ENCODE measurements at places on chromosomes 1 and 21. TPM values are rescaled to one million over a fixed set of nuclear protein-coding genes. Genes with fewer than 3 reads are reported as not detected.

DNA sequence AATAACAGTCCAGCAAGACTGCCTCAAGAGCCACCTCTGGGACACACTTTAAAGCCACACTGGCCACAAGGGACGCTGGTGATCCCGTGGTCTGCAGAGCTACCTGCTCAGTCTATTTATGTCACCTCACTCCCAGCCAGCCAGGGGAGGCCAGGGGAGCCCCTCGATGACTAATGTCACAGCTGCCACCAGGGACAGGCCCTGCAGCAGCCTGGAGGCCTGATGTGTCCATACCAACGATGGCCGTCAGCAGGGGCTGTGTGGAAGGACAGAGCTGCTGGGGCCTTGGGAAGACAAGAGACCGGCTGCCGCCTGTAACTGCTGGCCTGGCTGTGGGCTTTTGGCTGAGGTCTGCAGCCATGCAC lies 71.0 kb downstream of the SIK1 start:
- H3K27ac ChIP-seq: no peak overlapping the region
- DNase-seq: no peak
- no peaks in the 10 kb centered on the region for H3K27me3 ChIP-seq
- no peaks in the 10 kb centered on the region for H3K4me1 ChIP-seq
- H3K4me3 ChIP-seq: no peak overlapping the region

- H3K27me3 ChIP-seq: no peaks in the 10 kb centered on the region
- no peak overlapping the region for H3K4me3 ChIP-seq
- DNase-seq: no peak
- H3K36me3 ChIP-seq: no peaks in the 10 kb centered on the region
- no peaks in the 10 kb centered on the region for H3K4me1 ChIP-seq
- no peak overlapping the region for H3K27ac ChIP-seq
Measured at GRCh38 chr1:59900640-59901039, 25.9 kb downstream of the CYP2J2 start.

DNA sequence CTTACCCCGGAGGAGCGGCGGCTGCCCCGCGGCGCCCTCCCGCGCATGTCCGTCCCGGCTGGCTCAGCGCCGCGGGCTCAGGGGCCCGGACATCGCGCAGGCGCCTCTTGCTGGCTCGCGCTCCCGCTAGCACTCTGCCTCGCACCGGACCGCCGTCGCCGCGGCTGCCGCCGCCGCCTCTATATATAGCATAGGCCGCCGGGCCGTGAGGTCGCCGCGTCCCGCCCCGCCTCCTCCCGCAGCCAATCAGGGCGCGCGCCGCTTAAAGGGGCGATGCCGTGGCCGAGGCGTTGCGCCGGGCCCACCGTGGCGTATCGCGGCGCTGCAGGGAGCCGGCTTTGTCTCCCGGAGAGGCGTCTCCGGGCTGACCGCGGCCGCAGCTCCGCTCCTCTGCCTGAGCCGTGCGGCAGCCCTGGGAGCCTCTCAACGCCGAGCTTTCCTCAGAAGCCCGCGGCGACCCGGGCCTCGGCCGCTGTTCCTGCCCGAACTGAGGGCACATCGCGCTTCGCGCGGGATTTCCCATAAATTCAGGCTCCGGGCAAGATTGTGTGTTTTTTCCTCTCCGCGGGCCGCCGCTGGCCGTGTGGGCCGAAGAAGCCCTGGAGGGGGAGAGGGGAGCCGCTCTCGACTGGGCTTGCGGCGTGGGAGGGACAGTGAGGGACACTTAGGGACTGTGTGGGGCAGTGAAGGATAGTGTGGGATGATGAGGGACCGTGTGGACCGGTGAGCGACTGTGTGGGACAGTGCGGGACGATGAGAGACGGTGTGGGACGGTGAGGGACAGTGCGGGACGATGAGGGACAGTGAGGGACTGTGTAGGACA lies at the start of gene ERRFI1:
TSS of gene ERRFI1 (minus strand) at position 157 of the 823 bp plus-strand sequence. CDS start 10,690 bp downstream, outside the sequence.
- peak; percentile 93 for DNase-seq
- H3K4me1 ChIP-seq: peaks cover 17% of the 10 kb centered on the region
- H3K27ac ChIP-seq: peak within 1 kb of the TSS; percentile 88

DNA sequence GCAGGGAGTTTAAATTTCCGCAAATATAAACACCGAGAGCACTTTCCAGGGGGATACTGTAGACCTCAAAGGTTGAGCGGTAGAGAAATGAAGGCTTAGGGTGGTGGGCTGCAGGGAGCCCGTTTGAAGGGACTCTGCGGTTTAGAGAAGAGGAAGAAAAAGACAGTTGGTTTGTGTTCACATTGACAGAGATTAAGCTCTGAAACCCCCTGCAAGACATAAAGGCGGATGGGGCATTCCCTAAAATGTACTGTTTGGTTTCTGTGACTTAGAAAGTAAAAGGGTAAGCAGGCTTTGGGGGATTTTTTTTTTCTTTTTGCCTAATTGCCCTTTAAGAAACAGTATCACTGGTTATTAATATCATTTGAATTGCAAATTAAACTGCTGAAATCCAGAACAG lies 1.3 kb downstream of the KAZN start:
- peaks cover 93% of the 10 kb centered on the region for H3K27me3 ChIP-seq
- H3K27ac ChIP-seq: no peak overlapping the region
- no peak for DNase-seq
- peaks cover 7% of the 10 kb centered on the region for H3K4me1 ChIP-seq
- H3K36me3 ChIP-seq: no peaks in the 10 kb centered on the region

GRCh38 chr1:111223126-111223685 lies 4.3 kb upstream of the CHI3L2 start:
- DNase-seq: no peak
- H3K27ac ChIP-seq: no peak overlapping the region
- H3K27me3 ChIP-seq: no peaks in the 10 kb centered on the region
- H3K36me3 ChIP-seq: no peaks in the 10 kb centered on the region

- H3K27me3 ChIP-seq: no peaks in the 10 kb centered on the region
- no peak for DNase-seq
- no peaks in the 10 kb centered on the region for H3K36me3 ChIP-seq
- H3K4me1 ChIP-seq: no peaks in the 10 kb centered on the region
Measured at GRCh38 chr1:76501586-76502219, 365.6 kb upstream of the ST6GALNAC5 start.

The KLHL20 gene
- 28.5 TPM for polyA plus RNA-seq

- no peak for DNase-seq
- no peaks in the 10 kb centered on the region for H3K27me3 ChIP-seq
- H3K4me1 ChIP-seq: no peaks in the 10 kb centered on the region
- no peak overlapping the region for H3K4me3 ChIP-seq
- no peaks in the 10 kb centered on the region for H3K36me3 ChIP-seq
Measured at GRCh38 chr1:49356594-49356993, 579.9 kb upstream of the BEND5 start.

DNA sequence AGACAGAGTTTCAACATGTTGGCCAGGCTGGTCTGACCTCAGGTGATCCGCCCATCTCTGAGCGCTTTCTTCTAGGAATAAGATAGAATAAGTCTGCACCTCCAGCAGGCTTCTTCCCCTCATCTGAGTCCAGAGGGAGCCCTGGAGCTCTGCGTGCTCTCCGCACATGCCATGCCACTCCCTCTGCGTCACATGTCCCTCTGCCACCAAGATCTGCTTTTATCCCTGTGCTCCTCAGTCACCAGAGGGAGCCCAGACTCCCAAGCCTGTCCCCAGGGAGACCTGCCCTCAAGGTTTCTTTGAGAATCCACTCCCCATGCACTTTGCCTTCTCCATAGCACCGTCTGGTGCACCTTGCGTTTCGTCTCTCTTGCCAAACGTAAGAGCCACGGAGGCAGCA lies 213.0 kb downstream of the CAMTA1 start:
- no peaks in the 10 kb centered on the region for H3K27me3 ChIP-seq
- no peak for DNase-seq
- no peaks in the 10 kb centered on the region for H3K4me1 ChIP-seq
- H3K4me3 ChIP-seq: no peak overlapping the region

- no peak overlapping the region for H3K4me3 ChIP-seq
- no peaks in the 10 kb centered on the region for H3K36me3 ChIP-seq
- no peaks in the 10 kb centered on the region for H3K4me1 ChIP-seq
- H3K27ac ChIP-seq: no peak overlapping the region
- no peak for DNase-seq
Measured at GRCh38 chr1:231950331-231951128, 323.9 kb downstream of the DISC1 start.

DNA sequence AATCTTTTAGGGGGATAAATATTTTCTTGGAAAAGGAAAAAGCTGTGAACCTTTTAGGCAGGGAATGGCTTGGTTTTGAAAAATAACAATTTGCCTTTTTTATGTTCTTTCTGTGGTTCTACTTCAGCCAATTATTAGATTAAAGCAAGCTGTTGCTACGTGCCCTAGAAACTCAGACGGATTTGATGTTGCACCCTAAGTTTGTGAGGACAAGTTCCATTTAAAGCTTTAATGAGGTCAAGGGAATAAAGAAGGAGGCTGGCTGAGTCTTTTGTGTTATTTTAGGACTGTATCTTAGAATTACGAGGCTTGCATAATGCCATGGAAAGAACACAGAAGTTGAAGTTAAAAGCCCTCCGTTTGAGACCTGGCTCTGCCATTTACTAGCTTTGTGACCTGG lies 216.9 kb downstream of the NUF2 start:
- DNase-seq: no peak
- no peak overlapping the region for H3K4me3 ChIP-seq
- no peaks in the 10 kb centered on the region for H3K27me3 ChIP-seq
- H3K4me1 ChIP-seq: no peaks in the 10 kb centered on the region

GRCh38 chr1:63269571-63269970 lies 52.8 kb upstream of the FOXD3 start:
- DNase-seq: no peak
- no peak overlapping the region for H3K4me3 ChIP-seq
- H3K27me3 ChIP-seq: peaks cover 17% of the 10 kb centered on the region
- no peak overlapping the region for H3K27ac ChIP-seq
- no peaks in the 10 kb centered on the region for H3K4me1 ChIP-seq
- H3K36me3 ChIP-seq: no peaks in the 10 kb centered on the region

- no peaks in the 10 kb centered on the region for H3K36me3 ChIP-seq
- H3K4me3 ChIP-seq: no peak overlapping the region
- no peak overlapping the region for H3K27ac ChIP-seq
Measured at GRCh38 chr1:40130892-40131291, 30.3 kb upstream of the RLF start.

DNA sequence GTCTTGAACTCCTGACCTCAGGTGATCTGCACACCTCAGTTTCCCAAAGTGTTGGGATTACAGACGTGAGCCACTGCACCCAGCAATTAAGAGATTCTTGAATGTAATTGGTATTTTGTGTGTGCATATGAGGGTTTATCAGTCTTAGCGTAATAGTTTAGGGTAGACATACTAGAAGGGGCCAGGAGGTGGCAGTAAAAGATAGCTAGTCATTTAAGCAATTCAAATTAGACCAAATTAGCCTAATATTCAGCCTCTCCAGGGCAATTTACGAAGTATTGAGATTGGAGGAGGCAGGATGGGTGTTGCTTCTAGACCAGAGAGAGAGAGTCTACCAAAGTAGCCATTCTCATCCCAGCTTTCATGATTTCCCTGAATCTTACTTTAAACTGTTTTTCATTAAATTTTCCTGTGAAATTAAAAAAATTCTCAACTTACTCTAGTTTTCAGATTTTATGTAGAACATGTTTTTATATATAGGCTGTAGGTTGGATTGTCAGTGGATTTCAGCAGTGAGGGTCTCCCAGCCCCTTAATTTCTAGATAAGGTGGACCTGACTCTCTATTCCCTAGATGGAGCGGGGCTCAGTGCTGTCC lies 119.7 kb downstream of the HHAT start:
- no peaks in the 10 kb centered on the region for H3K27me3 ChIP-seq
- no peaks in the 10 kb centered on the region for H3K4me1 ChIP-seq
- H3K36me3 ChIP-seq: no peaks in the 10 kb centered on the region
- DNase-seq: peak; percentile 53

The HLX gene
- 37.5 TPM for polyA plus RNA-seq

DNA sequence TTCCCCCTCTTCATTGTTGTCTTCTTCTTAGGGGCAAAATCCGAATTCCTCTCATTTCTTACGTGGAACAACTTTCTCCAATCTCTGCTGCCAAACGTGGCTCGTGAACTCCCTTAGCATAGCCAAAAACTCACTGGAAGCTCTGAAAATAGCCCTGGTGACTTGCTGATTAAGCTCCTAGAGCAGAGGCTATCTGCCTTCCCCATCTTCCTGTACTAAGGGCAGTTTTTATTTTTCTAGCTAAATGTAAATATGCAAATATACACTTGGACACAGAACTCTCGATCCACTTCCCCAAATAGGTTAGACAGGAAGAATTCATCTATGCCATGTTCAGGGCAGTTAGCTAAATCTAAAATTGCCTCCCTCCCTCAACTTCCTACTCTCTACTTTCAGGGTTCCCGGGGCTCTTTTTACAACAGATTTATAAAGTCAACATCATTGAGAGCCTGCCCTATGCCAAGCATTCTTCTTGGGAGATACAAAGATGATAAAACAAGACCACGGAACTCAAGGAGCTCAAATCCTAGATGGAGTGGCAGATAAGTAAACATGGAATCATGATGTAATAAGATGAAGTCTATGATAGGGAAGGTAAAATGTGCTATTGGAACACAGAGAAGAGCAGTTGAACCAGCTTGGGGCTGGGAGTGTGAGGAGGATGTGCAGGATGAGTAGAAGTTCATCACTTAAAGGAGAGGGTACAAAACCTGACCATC lies 59.4 kb upstream of the FMOD start:
- no peaks in the 10 kb centered on the region for H3K36me3 ChIP-seq
- H3K27me3 ChIP-seq: peaks cover 7% of the 10 kb centered on the region
- peaks cover 11% of the 10 kb centered on the region for H3K4me1 ChIP-seq

DNA sequence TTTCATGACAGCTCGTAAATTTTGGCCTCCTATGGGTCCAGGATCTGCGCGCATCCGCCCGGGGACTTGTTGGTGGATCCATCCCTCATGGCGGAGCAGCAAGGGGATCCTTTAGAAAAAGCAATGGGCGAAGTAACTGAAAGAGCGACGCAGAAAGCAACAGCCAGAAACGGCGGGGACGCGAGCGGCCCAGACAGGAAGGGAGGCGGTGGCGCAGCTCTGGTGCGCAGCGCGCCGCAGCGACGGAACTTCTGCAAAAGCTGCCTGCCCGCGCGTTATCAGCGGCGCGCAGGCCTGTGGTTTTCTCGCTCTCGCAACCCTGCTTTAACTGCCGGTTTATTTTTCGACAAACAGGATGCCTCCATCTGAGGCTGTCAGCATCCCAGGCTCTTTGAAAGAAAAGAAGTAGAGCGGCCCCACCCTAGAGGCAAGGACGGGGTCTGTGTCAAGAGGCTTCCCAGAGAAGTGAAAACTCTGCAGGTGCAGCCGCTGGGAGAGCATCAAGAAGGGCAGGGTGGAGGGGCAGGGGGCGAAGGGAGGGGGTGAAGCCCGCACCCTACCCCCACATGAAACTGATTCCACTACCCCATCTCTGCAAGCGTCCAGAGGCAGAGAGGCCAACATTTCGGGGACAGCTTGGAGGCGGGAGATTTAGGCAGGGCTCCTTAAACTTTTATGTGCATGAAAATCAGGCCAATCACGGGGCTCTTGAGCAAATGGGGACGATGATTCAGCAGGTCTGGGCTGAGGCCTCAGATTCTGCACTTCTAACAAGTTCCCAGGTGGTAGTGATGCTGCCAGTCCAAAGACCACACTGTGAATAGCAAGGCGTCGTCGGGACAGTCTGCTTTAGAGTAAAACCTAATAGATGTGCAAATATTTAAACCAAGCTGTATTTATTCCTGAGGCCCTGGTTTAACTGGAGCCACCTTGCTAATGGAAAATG lies 22.2 kb downstream of the RUNX1 start:
- peaks cover 38% of the 10 kb centered on the region for H3K4me1 ChIP-seq
- H3K27me3 ChIP-seq: no peaks in the 10 kb centered on the region
- peak; percentile 76 for DNase-seq
- H3K36me3 ChIP-seq: no peaks in the 10 kb centered on the region

The PIGR gene
- polyA plus RNA-seq: 0.22 TPM

- no peak overlapping the region for H3K27ac ChIP-seq
- no peak overlapping the region for H3K4me3 ChIP-seq
- no peak for DNase-seq
- no peaks in the 10 kb centered on the region for H3K4me1 ChIP-seq
- H3K27me3 ChIP-seq: no peaks in the 10 kb centered on the region
- no peaks in the 10 kb centered on the region for H3K36me3 ChIP-seq
Measured at GRCh38 chr21:25615880-25616279, 8.6 kb upstream of the MRPL39 start.

Data from left lung (tissue), 14 donors.